ENCODE measurements at places on chromosomes 5 and 9. TPM values are rescaled to one million over a fixed set of nuclear protein-coding genes. Genes with fewer than 3 reads are reported as not detected.

The NR4A3 gene
- total RNA-seq = 2.4 TPM

The SV2C gene
- total RNA-seq = 0.05 TPM

The SLC1A1 gene
- 0.42 TPM for total RNA-seq

The CTNNA1 gene
- total RNA-seq = 53.4 TPM

The DBH gene
- total RNA-seq = 0.28 TPM

The FCN2 gene
- total RNA-seq = 0.52 TPM

The C9orf78 gene
- total RNA-seq = 76.8 TPM

The FST gene
- 1.6 TPM for total RNA-seq

The FOXD4L5 gene
- 0.09 TPM for total RNA-seq

The IFNE gene
- total RNA-seq = 0.09 TPM

The SMIM33 gene
- 0.28 TPM for total RNA-seq

The SLC27A6 gene
- total RNA-seq = 4.7 TPM

The ADAMTS16 gene
- total RNA-seq = 0.14 TPM

The LCN1 gene
- total RNA-seq = 0.19 TPM

The TOR4A gene
- 2.0 TPM for total RNA-seq
